ENCODE measurements at places on chromosomes 6 and 20. TPM values are rescaled to one million over a fixed set of nuclear protein-coding genes. Genes with fewer than 3 reads are reported as not detected.

- DNase-seq: no peak
These were observed 2.8 kb downstream of the RPS6KA2 start for GRCh38 chr6:166624275-166624674.

DNA sequence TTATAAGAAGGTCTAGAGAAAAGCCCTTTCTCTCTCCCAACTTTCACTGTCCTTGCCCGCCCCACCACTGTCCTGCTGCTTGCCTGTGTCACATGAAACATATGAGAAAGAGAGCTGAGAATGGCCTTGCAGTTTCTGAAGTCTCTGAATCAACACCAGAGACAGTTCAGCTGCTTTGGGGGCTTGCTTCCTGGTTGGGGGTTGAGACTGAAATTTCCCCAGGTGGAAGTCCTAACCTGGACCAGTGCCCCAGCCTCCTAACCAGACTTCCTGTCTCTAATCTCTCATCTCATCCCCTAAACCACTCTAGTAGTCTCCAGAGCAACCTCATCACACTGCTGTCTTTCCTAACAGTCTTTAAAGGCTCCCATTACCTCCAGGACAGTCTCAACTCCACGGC, 10.7 kb downstream of the TRAM2 start:
- DNase-seq: no peak

GRCh38 chr6:101302593-101302992, 90.9 kb upstream of the GRIK2 start:
- DNase-seq: no peak

- no peak for DNase-seq
These were observed 21.8 kb downstream of the LMBRD1 start for GRCh38 chr6:69774740-69775584.

- no peak for DNase-seq
These were observed 115.4 kb downstream of the TENT5A start for GRCh38 chr6:81636930-81637568.

- no peak for DNase-seq
These were observed 108.6 kb downstream of the TASP1 start for GRCh38 chr20:13530146-13530545.

DNA sequence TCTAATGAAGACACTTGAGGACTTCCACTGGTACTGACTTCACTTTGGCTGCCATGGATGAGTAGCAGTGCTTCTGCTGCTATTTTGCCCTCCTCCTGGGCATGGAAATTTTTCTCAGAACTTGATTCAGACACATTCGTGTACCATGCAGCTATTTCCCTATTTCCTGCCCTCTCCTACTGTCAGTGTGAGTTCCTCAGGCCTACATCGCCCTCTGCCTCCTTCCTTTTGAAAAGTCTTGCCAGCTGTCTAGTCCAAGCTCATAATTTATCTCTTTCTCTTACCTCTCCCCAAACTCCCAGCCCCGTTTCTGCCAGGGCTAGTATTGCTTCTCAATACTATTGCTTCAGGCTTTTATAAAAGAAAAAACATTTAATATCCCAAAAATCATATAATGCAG, 470.2 kb downstream of the ADGRB3 start:
- DNase-seq: no peak

DNA sequence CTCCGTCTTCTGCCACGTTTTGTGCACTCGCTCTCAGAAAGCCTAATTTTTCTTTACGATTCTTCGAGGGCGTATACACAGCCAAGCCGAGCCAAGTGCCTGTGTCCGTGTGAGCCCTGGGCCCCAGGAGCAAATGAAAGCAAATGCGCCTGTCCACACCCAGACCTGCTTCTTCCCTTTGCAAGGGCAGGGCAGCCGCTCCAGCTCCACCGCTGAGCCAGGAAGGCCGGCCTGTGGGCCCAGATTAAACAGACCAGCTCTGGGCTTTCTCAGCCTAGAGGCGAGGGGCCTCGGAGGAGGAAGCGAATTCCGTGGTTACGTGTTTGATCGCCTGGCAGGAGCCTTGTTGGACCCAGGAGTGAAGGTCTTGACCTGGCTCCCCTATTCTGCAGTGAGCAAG, 184.6 kb downstream of the SMOC2 start:
- no peak for DNase-seq

DNA sequence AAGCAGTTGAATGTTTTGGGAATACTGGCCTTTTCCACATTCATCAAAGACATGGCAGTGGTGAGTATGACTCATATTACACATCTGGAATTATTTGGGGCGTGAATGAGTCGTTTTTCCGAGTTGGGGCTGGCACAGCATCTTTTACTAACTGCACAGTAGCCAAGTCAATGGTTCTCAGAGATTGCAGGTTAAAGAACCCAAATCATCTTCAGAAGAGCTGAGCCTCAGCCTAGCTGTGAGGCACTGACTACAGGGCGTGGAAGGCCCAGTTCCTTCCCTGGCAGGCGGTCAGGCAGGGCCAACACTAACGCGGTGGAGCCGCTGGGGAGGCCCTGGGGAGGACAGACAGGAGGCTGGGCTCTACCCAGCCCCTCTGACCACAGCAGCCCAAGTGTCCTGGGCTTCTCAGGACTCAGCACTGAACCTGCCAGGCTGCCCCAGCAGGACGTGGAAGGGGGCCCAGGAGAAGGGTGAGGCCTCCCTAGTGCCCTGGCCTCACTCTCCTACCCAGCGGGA, 20.1 kb upstream of the HELZ2 start:
- DNase-seq: peak; percentile 59

DNA sequence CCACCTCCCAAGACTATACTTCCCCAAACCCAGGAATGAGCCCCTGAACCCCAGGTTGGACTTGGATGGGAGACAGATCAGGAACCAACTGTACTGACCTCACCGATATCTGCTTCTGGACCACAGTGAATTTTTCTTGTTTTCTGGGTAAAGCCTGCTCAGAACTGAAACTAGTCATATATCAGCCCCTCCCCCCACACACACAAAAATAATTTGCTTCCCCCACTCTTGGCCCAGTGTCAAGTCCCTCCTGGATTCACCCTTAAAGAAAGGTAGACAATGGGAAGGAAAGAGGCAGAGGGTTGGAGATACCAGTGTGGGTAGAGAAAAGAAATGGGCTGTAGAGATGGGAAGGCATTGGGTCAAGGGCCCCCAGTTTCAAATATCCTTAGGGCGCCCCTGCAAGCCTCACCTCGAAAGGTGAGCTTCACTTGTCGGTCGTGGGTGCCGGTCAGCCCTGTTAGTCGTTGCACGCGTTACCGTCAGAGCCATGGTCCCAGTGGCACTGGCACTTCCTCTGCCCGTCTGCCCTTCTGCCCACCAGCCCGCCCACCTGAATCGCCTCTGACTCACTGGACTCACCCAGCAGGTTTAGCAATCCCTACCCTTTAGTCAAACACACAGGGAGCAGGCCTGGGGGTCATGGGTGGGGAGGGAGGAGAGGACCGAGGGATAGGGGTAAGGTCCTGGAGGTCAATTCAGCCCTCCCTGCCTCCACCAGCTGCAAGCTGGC, 8.5 kb upstream of the SPAG4 start:
- no peak for DNase-seq

The CDH4 gene
- polyA plus RNA-seq: 1.0 TPM

The SLC22A16 gene
- 0.62 TPM for polyA plus RNA-seq

The FAM135A gene
- 18.1 TPM for polyA plus RNA-seq

The RBPJL gene
- polyA plus RNA-seq: not detected

The ZKSCAN3 gene
- polyA plus RNA-seq: 6.5 TPM
